Activated T-cell treated with anti-CD3 and anti-CD28 coated beads, Interleukin-2, amount 50 U/mL, for 48 hours (primary cell): ENCODE measurements at places on chromosomes 3 and 15.

GRCh38 chr3:48352546-48352945 lies 19.1 kb upstream of the SPINK8 start:
- DNase-seq: no peak

- peak; percentile 6 for DNase-seq
These were observed 27.8 kb downstream of the ACSBG1 start for GRCh38 chr15:78206326-78207109.

GRCh38 chr3:53079791-53080555 lies 34.1 kb upstream of the SFMBT1 start:
- DNase-seq: no peak

GRCh38 chr3:127817406-127817841 lies 4.9 kb downstream of the MGLL start:
- DNase-seq: no peak

- DNase-seq: no peak
These were observed 18.9 kb upstream of the GOLGB1 start for GRCh38 chr3:121768452-121768851.

DNA sequence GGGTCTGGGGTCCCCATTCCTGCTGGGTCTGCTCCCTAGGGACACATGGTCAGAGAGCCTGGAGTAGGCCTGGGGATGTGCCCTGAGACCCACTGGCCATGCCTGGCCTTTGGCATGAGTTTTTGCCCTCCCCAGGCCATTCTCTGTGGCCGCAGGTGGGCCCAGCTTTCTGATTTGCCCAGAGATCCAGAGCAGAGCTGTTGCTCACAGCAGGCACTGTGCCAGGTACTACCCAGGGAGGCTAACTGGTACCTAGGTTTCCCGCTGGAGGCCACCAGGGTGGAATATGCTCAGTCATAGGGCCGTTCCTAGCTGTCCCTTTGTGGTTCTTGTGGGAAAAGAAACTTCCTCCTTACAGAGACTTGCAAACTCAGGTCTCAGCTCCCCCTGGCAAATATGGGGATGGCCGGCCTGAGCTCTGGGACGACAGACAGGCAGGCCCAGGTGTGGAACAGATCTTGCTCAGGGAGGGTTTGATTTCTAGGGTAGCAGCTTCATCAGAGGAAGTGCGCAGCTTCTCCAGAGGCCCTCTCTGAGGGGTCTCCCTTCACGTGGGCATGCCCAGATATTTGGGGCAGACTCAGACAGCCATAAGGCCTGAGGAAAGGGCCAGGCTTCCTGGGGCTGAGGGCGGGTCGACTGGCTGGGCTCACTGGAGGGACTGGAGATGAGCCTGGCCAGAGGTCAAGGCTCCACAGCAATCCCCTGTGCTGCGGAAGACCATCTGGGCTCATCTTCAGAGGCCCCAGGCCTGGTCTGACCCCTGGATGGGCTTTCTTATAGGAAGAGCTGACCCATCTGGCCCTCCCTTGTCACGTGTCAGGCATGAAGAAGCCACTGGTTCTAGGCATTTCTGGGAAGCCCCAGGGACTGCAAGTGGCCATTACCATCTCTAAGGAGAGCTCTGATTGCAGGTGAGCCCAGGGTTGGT lies 28.0 kb downstream of the ACAA1 start:
- peak; percentile 12 for DNase-seq

DNA sequence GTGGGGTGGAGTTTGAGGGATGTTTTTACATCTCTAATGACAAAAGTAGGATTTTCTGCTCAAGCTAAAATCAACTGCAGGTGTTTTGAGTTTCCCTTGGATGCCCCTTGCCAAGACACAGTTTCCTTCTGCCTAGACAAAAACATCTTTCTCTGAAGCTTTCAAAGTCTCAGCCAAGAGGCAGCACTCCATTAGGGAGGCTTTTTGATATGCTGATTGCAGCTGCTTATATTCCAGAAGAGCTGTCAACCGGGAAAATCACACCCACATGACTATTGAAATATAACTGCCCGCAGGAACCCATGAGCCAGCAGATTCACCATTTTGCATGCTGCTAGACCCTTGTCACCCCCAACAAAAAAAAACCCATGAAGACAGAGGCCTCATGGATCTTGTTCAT lies 27.5 kb upstream of the ZNF148 start:
- DNase-seq: no peak

- no peak for DNase-seq
These were observed 726.5 kb upstream of the NECTIN3 start for GRCh38 chr3:110344897-110345767.

DNA sequence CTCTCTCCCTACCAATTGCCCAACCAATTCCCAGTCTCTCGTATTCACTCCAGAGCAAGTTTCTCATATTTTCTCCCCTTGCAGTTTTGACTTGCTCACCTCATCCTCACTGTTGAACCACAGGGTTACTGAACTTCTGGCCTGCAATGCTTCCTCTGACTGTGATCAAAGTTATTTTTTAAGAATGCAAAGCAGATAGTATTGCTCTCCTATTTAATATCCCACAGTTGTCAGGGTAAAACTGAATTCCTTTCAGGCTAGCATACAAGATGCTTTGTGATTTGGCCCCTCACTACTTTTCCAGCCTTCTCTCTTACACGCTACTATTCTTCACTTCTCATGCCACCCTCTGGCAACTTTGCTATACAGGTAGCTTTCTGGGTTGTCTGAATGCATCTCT lies 80.9 kb downstream of the LRRFIP2 start:
- DNase-seq: no peak

DNA sequence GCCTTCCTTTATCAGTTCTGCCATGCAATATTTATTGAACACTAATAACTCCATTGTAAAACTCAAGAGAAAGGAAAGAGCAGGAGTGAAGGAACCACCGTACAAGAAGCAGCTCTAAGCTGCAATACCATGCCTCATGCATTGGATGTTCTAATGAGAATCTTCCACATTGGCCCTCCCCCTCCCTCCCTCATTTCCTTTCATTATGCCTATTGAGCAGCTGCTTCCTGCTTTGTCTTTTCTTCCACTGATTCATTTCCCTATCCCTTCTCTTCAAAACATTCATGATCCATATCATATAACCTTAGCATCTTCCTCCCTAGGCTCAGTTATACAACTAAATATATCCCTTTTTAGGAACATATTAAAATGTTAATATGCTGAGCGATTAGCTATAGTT lies 698.7 kb upstream of the GOLIM4 start:
- DNase-seq: no peak

GRCh38 chr3:119311081-119311925 lies 17.1 kb downstream of the ARHGAP31 start:
- DNase-seq: no peak

DNA sequence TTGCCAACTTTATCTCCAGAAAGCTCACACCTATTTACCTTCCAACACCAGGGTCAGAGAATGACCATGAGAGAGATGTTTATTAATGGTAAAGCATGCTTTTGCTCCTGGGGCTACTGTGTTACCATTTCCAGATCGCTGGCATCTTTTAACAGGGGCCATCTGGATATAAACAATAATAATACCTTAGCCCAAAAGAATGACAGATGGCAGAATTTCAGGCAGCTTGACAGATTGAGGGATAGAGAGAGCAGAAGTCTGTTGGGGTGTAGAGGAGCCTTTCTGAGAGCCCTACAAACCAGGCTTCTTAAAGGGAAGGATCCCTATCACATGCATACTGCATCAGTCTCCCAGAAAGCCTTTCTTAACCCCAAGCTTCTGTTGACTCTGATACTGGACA lies 17.7 kb downstream of the RBP1 start:
- DNase-seq: no peak

GRCh38 chr3:134039161-134039862 lies 9.6 kb upstream of the SLCO2A1 start:
- no peak for DNase-seq

- no peak for DNase-seq
These were observed 604.7 kb upstream of the EPHA6 start for GRCh38 chr3:96209699-96210098.

DNA sequence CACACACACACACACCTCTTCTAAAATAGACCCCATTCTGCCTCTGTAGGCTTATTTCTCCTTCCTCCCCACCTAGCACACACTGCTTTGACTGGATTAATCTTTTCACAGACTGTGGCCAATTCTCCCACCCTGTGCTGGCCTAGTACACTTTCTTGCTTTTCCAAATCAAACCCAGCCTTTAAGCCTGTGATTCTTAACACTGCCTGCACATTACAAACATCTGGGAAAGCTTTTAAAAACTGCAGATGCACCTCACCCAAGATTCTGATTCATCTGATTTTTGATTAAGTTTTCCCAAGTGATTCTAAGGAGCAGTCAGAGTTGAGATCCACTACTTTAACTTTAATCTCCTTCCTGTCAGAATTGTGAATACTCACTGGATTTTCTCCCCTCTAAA lies 12.8 kb downstream of the CSNK1G1 start:
- no peak for DNase-seq

GRCh38 chr3:9552252-9552999 lies 1.2 kb downstream of the LHFPL4 start:
- DNase-seq: peak; percentile 63

DNA sequence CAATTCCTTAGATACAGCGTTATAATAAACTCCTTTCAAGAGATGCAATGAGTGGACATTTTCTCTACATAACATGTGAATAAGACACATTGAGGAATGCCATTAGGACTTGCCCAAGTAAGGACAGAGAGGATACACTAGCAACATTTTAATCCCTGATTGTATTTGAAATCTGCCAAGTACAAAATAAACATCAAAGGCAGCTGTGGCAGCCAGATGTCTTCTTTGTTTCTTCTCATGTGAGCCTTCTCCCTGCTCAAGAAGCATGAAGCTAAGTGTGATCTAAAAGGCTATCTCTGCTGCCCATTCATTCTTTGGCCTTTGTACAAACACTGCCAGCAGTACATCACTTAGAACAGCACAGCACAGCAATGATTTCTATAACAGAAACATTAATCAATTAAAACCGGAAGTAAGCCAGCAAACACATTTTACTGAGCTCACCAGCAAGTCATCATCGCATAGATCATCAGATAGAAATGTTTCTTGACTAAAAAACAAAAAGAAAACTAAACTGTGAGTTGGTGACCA lies 364.0 kb downstream of the CNTN6 start:
- no peak for DNase-seq

DNA sequence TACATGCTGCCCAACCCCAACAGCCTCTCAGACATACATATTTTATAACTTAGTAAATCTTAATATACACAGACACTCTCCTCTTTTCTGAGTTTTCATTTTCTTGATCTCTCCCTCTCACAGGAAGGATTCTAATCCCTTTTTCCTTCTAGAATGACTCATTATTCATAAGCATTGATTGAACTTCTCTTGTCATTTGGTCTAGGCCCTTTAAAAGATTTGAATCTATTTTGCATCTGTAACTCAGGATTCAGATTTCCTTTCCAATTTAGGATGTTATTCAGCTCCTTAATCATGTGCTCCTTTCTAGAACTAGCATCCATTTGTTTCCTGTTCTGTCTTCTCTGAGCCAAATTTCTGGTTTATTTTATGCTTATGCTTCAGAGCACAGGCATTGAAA lies 624.5 kb upstream of the SGO1 start:
- no peak for DNase-seq

DNA sequence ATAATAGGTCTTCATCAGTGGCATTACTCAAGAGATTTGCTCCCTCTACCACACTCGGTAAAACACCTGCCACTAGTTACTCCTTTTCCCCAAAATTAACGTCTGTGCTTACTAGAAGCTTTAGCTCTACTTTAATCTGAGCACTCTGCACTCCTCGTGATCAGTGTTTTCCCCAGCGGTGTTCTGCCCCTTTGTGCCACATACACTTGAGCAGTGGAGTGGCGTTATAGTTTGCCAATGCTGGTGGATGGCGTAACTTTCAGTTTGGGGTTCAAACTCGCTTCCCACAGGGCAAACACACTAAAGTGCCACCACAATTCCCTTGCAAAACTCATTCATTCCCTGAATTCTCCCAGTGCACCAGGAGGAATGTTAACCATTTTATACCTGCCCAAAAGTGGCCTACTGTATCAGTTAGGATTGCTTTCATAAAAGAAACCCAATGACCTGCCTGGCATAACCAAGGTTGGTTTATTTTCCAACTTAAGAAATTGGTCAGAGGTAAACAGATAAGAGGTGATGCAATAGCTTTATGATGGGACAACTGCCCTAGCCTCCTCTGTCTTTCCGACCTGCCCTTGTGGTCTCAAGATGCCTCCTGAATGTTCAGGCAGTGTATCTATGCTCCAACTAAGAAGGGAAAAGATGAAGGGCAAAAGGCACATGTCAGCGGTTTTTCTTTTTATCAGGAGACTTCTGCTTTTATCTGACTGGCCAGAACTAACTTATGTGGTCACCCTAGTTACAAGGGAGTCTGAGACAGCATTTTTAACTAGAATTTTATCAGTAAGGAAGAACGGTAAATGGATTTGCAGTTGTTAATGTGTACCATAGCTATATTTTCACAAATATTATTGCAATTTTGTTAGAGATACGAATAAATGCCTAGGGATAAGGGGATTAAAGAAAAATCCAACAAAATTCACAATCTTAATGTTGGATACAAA lies 83.9 kb downstream of the FSIP1 start:
- DNase-seq: no peak

DNA sequence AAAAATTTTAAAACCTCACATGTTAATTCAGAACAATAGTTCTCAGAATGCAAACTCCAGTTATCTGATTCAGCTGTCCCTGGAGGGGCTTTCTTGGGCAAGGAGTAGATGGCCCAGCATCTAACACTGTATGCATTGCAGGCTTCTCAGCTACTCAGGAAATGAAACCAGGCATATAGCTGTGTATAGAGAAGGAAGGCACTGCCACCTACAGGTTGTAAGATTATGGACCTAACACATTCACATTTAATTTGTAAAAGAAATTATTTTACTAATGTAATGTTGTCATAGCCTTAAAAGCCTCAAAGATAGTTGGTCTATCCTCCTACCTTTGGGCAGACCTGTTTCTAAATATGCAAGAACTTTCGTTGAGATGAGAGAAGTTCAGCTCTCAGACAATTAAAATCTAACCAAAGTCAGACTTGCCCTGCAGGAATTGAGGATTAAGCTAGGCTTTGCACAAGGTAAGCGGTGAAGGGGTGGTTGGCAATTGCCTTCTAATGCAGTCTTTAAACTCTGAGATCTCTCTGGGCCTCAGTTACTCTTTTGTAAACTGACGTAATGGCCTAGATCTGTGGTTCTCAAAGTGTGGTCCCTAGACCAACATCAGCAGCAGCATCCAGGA lies 132.8 kb upstream of the SLC24A5 start:
- DNase-seq: no peak
